ENCODE measurements at places on chromosomes 2 and 18.
A peak's percentile ranks its signal among the peaks of the same experiment; 100 is the strongest.

DNA sequence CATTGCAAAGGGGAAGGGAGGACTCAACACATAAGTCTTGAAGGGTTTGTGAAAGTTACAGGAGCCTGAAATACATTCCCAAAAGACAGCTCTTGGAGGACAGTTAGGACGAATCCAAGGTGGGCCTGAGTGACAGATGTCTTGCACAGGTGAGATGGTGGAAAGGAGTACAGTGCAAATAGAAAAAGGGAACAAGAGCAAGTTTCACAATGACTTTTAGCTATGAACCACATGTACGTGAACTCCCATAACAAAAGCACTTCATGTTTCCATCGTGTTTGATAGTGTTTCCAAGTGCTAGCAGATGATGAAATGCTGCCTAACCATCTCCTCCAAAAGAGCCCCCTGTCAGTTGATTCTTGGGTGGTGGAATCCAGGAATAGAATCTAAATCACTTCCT, 1.8 kb downstream of the IL18RAP start:
- DNase-seq: no peak

- no peak for DNase-seq
Observed at GRCh38 chr2:133982256-133982655, 271.6 kb upstream of the MGAT5 start.

- no peak for DNase-seq
Observed at GRCh38 chr2:84435345-84436025, 23.6 kb downstream of the SUCLG1 start.

GRCh38 chr18:53772293-53772692, 452.2 kb downstream of the MBD2 start:
- no peak for DNase-seq

DNA sequence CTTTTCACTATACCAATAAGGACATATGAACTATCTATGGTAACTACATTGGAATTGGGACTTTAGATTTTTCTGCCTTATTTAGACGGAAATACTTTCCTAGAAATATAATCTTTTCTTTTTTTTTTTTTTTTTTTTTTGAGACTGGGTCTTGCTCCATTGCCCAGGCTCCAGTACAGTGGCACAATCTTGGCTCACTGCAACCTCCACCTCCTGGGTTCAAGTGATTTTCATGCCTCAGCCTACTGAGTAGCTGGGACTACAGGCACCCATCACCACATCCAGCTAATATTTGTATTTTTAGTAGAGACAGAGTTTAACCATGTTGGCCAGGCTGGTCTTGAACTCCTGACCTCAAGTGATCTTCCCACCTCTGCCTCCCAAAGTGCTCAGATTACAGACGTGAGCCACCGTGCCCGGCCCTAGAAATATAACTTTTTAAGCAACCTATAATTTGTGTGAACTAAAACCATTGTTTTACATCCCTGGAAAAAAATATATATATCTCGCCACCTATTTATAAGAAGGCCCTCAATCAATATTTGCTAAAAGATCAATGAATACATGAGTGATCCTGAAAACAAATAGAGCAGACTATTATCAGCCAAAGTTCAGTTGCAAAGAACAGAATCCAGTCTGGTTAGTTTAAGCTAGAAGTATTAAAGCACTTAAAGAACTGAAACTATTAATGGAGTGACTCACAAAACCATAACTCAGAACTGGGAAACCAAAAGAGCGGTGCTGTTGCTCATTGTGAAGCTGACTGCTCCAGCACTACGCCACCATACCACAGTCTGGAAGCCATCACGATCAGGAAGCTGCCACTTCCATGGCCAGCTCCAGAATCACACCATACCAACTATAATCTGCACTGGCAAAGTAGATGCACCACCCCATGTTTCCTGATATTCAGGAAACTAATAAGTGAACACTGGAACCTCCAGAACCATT, 8.4 kb upstream of the HNRNPLL start:
- DNase-seq: no peak

GRCh38 chr2:173926875-173927274, 38.3 kb downstream of the SP3 start:
- DNase-seq: no peak

GRCh38 chr2:210888035-210888434, 331.6 kb downstream of the CPS1 start:
- DNase-seq: no peak

- no peak for DNase-seq
Observed at GRCh38 chr2:184920451-184920965, 322.2 kb downstream of the ZNF804A start.

GRCh38 chr2:149597668-149598326, 10.2 kb upstream of the MMADHC start:
- DNase-seq: peak; percentile 94

DNA sequence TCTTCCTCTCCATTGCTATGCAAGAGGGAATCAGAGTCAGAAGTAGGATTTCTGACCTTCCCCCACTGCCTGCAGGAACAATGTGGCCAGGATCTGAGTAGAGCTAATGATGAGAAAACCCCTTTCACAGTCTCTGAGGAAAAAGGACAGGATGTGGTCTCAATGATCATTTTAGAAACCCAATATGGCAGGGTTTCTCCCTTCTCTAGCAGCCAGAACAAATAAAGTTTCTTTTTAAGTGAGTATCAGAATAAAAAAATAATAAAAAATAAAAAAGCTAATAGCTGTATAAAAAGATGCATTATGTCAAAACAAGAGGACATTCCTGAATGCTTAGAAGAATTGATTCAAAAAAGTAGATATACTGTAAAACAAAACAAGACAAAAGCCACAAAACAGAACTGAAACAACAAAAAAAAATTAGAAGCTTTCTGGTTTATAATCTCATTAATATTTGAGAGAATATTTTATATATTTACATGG, 1124.9 kb upstream of the ZEB2 start:
- DNase-seq: no peak

DNA sequence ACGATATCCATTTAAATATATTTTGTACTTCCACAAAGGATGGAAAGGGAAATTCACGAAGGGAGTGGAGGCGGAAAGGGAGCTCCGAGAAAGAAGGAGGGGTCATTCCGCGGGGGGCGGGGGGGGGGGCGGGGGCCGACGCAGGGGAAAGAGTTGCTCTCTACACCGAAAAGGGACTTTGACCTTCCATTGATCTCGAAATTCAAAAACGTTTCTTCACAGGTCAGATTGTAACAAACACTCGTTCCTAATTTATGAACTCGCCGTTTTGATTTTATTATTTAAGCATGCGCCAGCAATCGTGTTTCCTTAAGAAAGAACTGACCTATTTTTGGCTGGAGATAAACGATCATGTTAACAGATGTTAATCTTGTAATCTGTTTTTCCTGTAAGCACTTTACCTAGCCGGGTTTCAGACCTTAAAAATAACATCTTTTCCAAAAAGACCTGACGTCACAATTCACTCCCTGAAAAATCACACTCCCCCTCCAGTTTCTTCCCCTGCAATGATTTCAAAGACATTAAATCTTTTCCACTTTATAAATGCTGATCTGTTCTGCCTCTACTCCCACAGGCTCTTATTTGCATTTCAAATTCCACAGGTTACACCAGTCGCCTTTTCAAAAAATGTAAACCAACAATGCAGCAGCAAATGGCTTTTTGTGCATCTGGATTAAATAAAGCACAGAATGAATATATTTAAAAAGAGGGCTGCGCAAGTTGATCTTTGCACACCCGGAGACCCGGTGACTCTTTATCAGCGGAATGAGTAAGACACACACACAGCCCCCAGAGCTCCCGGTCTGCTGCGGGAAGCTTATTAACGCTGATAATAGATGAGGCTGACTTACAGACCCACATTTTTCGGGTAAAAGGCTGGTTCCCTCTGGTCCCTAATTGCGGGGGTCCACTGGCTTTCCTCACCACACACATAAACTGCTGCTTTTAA, 1.6 kb downstream of the ZNF516 start:
- DNase-seq: peak; percentile 57

- no peak for DNase-seq
Observed at GRCh38 chr2:42435628-42436027, 58.2 kb downstream of the KCNG3 start.

DNA sequence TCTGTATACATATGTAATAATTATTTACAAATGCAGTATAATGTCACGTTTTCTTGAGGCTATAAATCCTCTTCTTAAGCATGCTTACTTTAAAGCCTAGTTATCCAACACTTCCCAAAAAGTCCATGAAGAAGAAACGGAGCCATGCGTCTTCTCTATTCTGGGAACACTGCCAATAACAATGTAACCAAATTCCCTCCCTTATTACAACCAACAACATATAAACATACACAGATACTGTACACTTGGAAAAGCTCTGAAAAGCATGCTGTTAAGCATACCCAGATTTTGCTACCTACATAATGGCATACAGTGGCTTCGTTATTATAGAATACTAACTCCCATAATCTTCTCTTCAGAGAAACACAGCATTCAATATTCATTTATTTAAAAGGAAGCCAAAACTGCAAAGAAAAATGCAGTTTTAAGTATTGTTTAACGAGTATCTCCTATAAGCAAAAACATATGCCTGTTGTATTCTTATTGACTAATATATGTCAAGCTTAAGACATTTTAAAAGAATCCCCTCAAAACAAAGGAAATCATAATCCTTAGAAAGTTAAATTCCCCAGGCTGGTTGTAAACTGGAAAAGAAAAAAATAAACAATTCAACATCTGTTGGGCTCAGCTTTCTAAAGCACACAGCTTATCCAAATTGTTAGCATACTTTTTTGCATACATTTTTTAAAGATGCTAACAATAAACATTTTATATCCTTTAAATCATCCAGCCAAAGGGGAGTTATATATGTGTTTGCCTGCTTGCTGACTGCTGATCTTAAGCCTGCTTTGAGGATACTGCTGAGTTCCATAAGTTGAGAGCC, 83.4 kb downstream of the SLC25A12 start:
- peak; percentile 67 for DNase-seq

GRCh38 chr18:74126684-74127655, 20.7 kb downstream of the FBXO15 start:
- DNase-seq: no peak

GRCh38 chr2:224027070-224027469, 12.0 kb downstream of the SERPINE2 start:
- no peak for DNase-seq

GRCh38 chr2:240319855-240320203, 115.6 kb upstream of the GPC1 start:
- no peak for DNase-seq

- DNase-seq: no peak
Observed at GRCh38 chr2:60570251-60570650, 16.8 kb upstream of the BCL11A start.

DNA sequence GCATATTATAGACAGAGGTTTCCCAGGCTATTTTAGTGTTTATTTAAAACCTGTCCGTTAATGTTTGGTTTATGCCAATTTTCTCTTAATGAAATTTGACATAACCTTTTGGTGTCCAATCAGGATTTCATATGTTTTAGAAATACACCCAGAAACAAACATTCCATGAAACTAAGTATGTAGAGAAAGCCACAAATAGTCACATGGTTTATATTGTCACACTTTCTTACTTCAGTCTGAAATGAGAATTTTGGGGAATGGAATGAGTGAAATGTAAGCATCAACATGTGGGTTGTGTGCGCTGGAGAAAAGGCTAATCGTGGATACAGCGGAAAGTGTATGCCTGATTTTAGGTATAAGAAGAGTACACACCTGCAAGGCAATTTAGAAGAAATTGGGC, 277.0 kb upstream of the RAB12 start:
- DNase-seq: no peak

DNA sequence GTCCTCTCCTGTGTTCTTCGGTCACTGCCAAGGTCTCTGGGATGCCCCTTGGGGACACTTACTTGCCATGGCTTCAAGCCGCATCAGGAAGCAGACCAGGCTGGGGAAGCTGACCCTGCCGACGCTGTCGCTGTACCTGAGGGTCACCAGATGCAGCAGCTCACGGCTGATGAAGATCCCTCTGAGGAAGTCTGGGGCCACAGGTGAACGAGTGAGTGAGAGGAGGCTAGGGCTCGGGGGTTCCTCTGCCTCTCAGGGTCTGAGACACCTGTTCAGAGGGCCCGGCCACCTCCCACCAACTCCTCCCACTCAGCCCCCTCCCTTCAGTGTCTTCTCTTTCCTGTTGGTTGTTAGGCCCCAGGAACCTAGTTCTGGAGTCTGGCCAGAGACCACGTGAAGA, 74.9 kb downstream of the CAPN13 start:
- DNase-seq: no peak

- no peak for DNase-seq
Observed at GRCh38 chr2:120625865-120626560, 109.7 kb upstream of the GLI2 start.

All from NCI-H2227 treated with DMSO at 0.1 percent for 48 hours (cell line).